ENCODE measurements at places on chromosomes 3 and 15. TPM values are rescaled to one million over a fixed set of nuclear protein-coding genes. Genes with fewer than 3 reads are reported as not detected.
A peak's percentile ranks its signal among the peaks of the same experiment; 100 is the strongest.

- H3K27me3 ChIP-seq: no peaks in the 10 kb centered on the region
- no peak overlapping the region for H3K4me3 ChIP-seq
- no peak overlapping the region for H3K27ac ChIP-seq
Observed at GRCh38 chr3:120161902-120162301, 67.7 kb upstream of the GSK3B start.

GRCh38 chr3:173584093-173584837 lies 186.7 kb downstream of the NLGN1 start:
- H3K4me3 ChIP-seq: no peak overlapping the region
- no peaks in the 10 kb centered on the region for H3K4me1 ChIP-seq
- peaks cover 8% of the 10 kb centered on the region for H3K27me3 ChIP-seq
- H3K27ac ChIP-seq: no peak overlapping the region

DNA sequence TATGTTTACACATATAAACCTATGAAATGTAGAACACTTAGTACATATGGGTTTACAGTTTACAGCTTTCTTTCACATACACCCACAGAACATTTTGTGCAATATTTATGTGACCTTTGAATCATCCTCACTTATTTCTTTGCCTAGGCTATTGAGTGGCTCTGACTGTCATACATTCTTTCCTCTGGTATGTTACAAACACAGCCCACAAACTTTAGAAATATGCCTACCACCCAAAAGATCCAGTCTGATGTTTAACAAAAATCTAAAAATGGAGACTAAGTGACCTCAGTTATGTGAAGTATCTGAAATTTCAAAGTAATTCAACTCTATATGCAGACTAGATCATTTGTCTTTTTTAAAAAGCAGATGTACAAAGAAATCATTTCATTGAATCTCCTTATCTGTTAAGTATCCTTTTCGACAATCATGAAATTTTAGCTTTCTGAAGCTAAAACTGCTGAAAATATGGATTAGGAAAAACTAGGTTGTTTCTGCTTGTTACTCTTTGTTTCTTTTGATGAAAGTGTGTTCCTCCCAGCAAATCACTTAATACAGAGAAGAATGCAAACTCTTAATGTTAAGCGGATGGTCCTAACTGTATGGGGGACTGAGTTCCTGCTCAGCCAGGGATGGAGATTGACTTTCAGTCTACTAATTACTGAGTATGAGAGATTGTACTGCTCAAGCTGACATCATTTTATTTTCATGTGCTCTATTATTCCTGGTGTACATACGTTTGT lies 27.7 kb downstream of the CCDC54 start:
- H3K36me3 ChIP-seq: no peaks in the 10 kb centered on the region
- H3K4me3 ChIP-seq: no peak overlapping the region
- H3K4me1 ChIP-seq: no peaks in the 10 kb centered on the region
- DNase-seq: no peak

GRCh38 chr3:127735767-127736693 lies 63.3 kb downstream of the ABTB1 start:
- H3K4me3 ChIP-seq: no peak overlapping the region
- no peaks in the 10 kb centered on the region for H3K36me3 ChIP-seq
- no peak overlapping the region for H3K27ac ChIP-seq

DNA sequence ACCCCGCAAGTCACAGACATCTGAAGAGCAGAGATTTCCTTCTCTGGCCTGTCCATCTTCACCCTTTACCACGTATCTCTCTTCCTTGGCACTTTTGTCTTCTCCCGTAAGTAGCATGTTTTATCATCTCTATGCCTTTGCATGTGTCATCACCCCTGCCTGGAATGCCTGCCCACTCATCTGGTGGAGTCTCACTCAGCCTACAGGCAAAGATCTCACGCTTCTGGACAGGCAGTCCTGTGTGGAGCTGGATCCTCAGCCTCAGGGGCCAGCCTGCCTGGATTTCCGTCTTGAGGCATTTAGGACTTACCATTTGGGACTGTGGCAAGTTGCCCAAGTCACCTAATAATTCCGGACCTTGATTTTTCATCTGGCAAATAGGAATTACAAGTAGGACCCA lies 114.3 kb upstream of the CACNA2D3 start:
- H3K4me1 ChIP-seq: no peaks in the 10 kb centered on the region
- no peak overlapping the region for H3K27ac ChIP-seq
- no peaks in the 10 kb centered on the region for H3K27me3 ChIP-seq
- no peaks in the 10 kb centered on the region for H3K36me3 ChIP-seq
- no peak overlapping the region for H3K4me3 ChIP-seq

- peaks cover 14% of the 10 kb centered on the region for H3K4me1 ChIP-seq
- no peak overlapping the region for H3K4me3 ChIP-seq
- H3K36me3 ChIP-seq: no peaks in the 10 kb centered on the region
- peak; percentile 5 for DNase-seq
Observed at GRCh38 chr3:98730338-98730737, 32.8 kb upstream of the ST3GAL6 start.

DNA sequence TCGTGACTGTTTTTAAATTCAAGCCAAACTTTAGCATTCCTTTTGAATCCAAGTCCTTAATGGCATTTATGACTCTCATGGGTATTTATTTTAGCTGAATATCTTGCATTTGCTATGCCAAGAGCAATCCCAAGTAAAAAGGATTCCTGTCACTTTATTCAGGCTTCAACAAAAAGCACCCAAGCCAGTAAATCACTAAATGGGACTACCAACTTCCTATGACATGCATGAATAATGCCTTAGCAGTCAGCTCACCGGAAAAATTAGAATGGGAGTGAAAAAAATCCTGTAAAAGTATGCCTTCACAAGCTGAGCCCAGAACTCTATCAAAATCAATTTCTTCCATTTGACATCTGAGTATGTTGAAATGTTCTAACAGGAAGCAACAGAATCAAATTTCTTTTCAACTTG lies 1297.9 kb downstream of the ROBO2 start:
- H3K36me3 ChIP-seq: no peaks in the 10 kb centered on the region
- no peaks in the 10 kb centered on the region for H3K4me1 ChIP-seq
- H3K4me3 ChIP-seq: no peak overlapping the region
- no peak for DNase-seq

The MGA gene
- 54.9 TPM for total RNA-seq

The EID1 gene
- total RNA-seq: 63.5 TPM
